Cardiac fibroblast (primary cell): ENCODE measurements at places on chromosomes 11 and 22.

DNA sequence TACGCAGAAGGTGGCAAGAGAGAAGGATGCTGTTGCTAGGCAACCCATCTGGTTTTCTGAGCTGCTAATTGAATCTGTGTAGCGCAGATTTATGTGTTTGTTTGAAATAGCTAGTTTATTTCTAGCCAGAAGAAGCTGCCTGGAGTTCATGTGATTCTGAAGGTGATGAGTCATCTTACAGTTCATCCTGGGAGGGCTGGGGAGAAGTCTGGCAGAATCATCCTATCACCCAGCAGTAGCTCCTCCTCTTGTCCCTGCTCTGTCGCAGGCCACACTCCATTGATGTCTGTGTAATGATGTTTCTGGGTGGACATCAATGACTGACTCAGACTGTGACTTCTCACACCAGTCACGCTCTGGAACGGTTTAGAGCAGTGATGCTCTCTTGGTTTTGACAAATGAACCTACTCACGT lies 4.8 kb upstream of the FBXO7 start:
- peak; percentile 76 for DNase-seq

- no peak for DNase-seq
These were observed 13.5 kb upstream of the OSBP2 start for GRCh38 chr22:30680991-30681770.

- DNase-seq, result no peak
These were observed 22.4 kb upstream of the RDX start for GRCh38 chr11:110318638-110319404.

DNA sequence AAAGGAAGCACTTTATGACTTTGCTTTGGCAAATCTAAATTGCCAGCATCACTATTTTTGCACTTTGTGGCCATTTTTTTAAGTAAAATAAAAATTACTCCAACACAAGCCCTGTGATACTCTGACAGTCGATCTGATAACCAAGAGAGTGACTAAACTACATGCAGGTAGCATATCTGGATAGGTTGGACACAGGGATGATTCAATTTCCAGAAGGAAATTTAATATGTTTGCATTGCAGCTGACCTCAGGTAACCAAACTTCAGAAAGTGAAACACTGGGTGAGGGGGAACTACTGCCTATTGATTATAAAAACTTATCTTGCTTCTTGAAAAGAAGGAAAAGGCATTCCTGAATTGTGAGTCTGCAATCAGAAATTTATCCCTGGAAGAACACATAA lies 13.9 kb downstream of the OR5B3 start:
- no peak for DNase-seq
